RPMI7951 (cell line): ENCODE measurements at places on chromosomes 11 and 22.

DNA sequence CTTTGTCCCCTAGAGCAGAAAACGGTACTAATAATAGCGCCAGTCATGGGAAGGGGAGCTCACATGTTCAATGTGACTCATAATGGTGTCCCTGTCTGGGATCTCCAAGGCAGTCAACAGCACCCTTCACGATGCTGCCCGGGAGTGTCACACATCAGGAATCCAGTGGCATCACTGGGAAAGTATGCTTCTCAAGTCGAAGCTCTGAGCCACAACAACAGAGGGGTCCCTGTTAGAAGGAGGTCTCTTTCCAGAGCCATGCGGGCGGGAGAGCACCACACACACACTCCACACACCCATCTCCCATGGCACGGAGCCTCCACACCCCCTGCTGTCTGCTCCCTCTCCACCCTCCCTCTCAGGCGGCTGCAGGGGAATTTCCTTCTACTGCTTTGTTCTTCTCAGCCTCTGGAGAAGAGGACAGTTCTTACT, 119.7 kb downstream of the ETS1 start:
- peak; percentile 99 for DNase-seq

DNA sequence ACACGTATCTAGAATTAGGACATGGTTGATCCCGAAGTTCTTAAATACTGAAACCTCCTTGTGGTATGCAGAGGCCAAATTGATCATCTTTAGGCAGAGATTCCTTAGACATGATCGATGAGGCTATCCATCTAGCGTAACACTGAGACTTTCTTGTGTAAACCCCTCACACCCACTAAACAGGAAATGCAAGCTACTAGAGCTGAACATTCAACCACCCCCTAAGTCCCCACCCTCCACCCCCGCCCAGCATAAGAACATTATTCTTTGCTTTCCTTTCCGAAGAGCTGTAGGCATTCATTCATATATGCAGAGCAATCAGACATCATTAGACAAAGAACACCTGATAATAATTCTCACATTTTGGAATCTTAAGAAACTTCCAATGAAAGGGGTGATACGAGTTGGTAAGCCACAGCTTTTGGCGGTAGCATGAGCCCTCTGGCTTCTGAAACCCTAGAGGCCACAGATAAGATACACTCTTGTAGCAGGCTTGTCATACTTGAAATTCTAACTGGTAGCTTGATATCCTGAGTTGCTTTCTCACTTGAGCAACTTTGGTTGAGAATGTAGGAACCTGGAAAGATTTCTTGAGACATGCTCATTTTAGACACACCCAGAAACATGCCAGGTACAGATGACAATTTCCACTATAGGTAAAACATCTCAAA, 42.2 kb downstream of the FLI1 start:
- no peak for DNase-seq

DNA sequence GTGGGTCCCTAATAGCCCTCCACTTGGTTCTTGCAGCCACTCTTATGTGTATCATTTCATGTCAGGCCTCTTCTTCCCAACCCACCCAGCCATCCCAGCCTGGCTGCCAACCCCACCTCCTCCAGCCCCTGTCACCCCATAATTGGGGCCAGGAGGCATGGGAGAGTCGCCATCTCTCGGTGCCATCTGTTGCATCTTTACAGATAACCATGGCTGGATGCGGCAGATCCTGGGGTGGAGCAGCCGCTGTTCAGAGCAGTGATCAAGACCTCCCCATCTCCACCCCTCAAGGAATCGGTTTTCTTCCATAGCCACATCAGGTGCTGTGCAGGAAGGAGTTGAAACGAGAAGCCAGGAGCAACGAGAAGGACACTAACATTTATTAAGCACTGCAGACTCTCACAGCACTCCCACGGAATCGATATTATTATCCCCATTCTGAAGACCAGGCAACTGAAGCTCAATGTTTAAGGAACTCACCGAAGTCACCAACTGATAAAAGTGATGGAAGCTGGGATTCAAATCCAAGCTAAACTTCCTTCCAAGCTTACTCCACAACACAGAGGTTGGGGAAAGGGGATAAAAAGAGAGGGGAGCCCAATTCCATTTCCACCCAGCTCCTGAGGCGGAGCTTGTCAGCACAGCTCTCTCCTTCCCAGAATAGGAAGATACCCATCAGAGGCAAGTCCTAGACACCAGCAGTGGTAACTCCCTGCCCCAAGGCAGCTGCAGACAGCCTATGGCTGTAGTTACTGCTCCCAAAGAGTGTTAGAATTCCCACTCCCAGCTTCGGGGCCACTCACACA, 2.7 kb downstream of the SLC43A1 start:
- no peak for DNase-seq

GRCh38 chr11:121253951-121254350, 38.6 kb upstream of the SC5D start:
- no peak for DNase-seq

GRCh38 chr11:115653076-115653475, 148.9 kb upstream of the CADM1 start:
- peak; percentile 32 for DNase-seq

GRCh38 chr22:29310863-29311339, 4.5 kb downstream of the GAS2L1 start:
- peak; percentile 95 for DNase-seq

GRCh38 chr22:28949788-28950187, 66.4 kb downstream of the ZNRF3 start:
- DNase-seq, result no peak

DNA sequence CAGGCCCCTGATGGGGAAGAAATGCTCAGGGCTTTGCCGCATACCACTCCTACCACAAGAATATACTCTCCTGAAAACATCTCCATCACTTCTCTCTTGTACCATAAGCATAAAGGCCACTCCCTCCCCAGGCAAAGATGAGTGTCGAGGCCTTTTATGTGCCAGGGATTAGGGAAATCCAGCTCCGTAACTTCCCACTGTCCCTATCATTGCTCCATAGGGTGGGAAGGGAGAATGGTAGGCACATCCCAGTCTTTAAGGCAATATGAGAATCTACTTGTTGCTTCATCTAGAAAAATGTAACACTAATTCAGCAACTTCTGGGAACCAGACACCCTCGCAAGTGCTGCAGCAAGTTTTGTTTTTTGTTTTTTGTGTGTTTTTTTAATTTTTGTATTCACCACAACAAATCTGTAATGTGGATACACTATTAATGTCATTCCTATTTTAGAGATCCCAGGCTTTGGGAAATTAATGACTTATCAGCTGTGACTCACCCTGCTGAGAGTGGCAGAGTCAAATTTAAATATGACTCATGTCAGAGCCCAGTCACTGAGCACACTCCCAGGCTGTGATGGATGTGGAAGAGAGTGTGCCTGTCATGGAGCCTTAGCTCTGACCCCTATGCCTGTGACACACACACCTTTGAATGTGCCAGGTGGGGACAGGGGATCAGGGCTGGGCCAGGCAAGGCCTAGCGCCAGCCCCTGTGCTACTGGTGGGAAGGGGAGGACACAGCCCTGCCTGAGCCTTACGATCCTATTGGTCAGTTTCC, 23.4 kb downstream of the PANX1 start:
- DNase-seq, result peak; percentile 87

- no peak for DNase-seq
Measured at GRCh38 chr11:127791844-127792243, 791.3 kb upstream of the KIRREL3 start.

- DNase-seq, result peak; percentile 92
Measured at GRCh38 chr22:39212721-39213376, 31.9 kb downstream of the PDGFB start.

DNA sequence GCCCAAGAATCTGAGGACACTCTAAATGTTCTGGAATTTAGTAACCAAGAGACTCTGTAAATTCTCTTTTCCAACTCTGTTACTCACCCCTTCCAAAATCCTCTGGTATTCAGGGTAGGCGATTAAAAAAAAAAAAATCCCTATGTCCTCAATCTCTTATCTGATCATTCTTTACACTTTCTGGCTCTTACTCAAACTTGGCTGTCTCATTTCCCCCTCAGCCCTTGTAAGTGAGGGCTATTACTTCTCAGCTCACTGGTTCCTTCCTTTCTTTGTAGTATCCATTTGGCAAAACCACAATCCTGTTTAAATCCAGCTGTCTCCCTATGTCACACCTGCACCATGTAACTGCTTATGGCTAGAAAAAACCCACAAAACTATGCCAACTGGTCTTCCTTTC, 12.7 kb upstream of the MSANTD2 start:
- peak; percentile 85 for DNase-seq

DNA sequence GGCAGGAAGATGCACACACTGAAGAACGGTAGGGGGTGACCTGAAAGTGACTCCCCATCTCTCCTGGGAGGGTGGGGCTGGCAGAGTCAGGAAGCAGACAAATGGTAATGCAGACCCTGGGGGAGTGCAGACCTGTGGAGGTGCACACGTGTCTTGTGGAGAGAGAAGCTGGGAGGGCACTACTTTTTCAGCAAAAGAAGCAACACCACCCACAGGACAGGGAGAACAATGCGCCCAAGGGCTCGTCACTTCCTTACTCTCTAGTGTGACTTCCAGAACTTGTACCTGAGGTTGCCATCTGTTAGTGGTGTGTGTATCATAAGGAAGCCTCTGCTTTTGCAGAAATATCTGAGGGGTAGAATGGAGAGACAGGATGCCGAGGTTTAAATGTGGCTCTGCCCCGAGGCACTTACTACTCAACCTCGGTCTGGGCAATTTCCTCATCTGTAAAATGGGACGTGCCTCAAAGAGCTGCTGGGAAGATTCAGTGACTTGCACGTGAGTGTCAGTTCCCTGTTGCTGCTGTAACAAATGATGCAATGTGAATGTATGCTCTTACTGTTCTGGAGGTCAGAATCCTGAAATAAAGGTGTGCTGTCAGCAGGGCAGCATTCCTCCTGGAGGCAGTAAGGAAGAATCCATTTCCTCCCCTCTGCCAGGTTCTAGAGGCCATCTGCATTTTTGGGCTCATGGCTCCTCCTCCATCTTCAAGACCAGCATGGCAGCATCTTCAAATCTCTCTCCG, 323.4 kb downstream of the SHANK2 start:
- DNase-seq, result no peak

DNA sequence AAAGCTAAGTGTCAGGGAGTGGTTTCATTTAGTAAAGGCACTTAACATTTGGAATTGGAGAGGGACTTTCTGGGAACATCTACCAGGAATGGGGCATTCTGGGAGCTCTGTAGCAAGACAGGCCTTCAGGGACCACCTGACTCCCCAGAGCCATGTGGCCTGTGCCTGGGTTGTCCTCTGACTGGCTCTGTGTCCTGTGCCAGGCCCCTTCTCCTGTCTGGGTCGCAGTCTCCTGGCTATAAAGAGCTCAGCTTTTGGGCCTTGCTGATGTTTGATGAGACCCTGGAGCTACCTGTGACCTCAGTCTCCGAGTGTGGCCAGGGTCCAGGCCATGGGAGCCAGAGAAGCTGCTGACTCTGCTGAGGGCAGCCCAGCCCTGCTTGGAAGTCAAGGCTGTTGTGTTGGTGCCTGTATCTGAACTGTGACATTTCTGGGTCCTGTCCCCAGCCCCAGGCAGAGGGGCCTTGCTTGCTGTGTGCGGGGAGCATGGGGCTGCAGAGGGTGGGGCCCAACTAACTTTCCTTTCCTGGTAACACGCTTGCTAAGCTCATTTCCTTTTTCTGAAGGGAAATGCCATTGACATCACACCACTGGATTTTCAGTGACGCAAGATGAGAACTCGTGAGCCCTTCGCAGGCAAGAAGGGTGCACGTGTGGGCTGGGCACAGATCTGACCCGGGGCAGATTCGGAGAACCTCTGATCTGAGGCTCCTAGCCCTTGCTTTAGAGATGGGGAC, 41.3 kb downstream of the LRRC32 start:
- DNase-seq, result no peak

DNA sequence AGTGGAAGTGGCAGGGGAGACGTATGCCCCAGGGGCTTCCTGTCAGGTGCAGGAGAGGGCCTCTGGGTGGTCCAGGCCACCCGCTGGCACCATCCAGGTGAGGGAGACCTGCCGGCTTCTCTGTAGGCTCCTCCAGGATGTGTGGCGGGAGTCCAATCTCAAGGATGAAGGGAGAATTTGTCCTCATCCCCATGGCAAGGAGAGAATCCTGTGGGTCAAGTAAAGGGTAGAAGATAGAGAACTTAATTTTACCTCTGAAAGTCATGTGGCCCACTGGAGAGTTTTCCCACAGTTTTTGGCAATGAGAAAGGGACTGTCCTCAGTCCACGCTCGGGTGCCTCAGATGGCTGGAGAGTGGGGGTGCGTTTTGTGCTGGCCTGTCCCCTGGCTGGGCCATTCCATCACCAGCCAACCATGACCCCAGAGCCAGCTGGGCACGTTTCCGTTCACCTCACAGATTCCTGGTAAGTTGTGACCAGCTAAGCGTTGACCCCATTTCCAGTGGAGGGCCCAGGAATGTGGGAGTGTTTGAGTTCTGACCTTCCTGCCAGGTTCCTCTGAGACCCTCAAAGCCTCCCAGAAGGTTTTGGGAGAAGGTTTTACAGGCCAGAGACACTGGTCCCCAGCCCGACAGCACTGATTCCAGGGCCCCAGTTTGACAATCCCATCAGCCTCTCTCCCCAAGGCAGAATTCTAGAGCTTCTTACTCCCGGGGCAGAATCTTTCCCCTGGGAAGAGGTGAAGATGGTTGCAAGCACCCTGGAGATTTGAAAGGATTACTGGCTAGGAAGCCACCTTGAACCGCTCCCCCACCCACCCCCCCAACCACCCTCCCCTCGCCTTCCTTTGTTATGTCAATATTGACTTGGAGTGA, 2.6 kb downstream of the OVOL1 start:
- no peak for DNase-seq

GRCh38 chr11:44571871-44572270, 6.4 kb downstream of the CD82 start:
- no peak for DNase-seq

DNA sequence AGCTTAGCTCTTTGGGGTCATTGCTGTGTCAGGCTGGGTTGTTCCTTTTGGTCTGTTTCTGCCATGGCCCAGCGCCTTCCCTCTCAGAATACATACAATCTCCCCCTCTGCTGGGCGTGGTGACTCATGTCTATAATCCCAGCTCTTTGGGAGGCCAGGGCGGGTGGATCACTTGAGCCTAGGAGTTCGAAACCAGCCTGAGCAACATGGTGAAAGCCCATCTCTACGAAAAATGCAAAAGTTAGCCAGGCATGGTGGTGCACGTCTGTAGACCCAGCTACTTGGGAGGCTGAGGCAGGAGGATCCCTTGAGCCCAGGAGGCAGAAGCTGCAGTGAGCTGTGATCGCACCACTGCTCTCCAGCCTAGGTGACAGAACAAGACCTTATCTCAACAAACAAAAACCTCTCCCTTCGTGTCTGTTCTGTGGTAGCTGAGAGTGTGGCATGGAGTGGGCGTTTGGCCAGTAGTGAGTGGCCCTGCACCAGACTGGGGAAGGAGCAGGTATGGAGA, 46.7 kb upstream of the RAB1B start:
- DNase-seq, result peak; percentile 10

DNA sequence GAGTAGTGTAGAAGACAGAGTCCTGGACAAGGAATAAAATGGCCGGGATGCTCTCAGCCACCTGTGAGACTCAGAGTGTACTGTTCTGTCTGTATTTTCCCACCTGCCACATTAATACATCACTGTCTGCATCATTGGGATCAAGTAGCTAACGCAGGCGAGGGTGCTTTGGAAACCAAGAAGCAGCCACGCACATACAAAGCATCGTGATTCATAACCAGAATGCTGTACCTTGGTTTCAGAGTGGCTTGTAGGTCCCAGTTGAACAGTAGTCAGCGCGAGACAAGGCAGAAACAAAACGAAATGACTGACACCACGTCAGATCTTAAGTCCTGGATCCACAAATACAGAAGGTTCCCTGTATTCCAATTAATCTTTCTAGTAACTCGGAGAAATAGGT, 198.3 kb downstream of the GRIK4 start:
- no peak for DNase-seq
